ENCODE measurements at places on chromosomes 7 and 10. TPM values are rescaled to one million over a fixed set of nuclear protein-coding genes. Genes with fewer than 3 reads are reported as not detected.

DNA sequence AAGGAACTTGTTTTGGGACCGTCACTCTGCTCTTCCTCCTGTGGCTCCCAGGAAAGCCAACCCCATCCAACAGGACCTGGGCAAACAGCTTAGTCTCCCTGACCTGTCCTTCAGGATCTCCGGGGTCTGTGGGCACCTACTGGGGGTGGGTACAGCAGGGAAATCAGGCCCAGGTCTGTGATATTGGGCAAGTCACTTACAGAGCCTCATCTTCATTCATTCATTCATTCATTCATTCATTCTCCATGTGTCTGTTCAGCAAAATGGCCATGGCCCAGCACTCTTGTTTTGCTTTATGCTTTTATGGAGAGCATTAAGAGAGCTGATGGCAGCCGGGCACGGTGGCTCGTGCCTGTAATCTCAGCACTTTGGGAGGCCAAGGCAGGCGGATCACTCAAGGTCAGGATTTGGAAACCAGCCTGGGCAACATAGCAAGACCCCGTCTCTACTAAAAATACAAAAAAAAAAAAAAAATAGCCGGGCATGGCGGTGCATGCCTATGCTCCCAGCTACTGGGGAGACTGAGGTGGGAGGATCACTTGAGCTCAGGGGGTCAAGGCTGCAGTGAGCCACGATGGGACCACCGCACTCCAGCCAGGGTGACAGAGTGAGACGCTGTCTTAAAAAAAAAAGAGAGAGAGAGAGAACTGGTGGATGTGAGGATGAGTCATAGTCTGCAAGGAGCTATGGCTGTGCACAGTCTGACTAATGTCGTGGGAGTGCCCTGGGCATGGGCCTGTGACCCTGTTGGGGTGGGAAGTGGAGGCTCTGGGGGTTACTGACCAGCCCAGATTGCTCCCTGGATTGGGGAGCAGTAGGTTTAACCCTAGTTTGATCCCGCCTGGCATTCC lies 54.3 kb downstream of the CLIP2 start:
- peak; percentile 50 for DNase-seq

COL13A1 gene
- 6.0 TPM for total RNA-seq

DNA sequence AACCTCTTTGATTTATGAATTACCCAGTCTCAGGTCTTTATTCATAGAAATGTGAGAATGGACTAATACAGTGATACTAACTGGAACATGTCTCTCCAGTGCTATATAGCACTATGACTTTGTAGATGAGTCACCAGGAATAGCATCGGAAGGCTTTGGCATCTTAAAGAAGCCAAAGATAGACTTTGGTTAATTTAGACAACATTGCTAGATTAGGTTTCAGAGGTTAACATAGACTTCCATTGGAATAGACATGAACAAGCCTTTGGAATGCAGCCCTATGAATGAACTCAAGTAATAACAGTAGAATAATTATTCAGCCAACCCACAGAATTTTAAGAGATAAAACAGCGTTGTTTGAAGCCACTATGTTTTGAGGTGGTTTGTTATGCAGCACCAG lies 169.2 kb downstream of the HGF start:
- no peak for DNase-seq

DNA sequence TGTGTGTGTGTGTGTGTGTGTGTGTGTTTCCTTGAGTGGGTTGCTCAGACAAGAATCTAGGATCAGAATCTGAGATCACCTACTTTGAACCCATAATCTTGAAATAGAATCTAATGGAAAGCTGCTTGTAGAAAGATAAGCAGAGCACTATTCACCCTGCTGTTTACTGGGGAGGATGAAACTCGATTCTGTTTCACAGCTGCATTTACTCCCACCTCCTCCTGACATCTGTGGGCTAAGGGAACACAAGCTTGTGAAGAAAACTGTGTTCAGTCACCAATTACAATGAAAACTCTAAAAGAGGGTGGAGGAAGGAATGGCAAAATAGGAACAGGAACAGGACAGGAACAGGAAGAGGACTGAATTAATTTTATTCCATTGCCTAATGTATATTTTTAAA lies 269.5 kb downstream of the TSPAN12 start:
- no peak for DNase-seq

TWNK gene
- 5.2 TPM for total RNA-seq

GRCh38 chr7:2399848-2400587 lies 3.4 kb upstream of the CHST12 start:
- peak; percentile 60 for DNase-seq

DNA sequence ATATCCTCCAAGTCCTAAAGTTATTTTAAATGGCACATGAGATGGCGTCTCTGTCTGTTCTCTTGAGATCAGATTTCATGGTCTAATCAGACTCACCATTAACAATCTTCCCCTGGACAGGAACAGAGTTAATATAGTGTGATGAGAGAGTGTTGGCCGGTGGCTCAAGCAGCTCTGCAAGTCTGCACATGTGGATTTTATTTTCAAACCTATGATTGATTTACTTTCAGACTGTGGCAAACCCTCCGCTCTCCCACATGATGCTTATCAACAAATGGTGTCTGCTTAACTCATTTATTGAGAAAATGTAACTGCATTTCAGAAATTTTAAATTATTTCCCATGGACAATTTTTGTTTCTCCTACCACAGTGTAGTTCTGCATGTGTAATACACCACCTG lies 46.5 kb upstream of the HGF start:
- DNase-seq = no peak

DNA sequence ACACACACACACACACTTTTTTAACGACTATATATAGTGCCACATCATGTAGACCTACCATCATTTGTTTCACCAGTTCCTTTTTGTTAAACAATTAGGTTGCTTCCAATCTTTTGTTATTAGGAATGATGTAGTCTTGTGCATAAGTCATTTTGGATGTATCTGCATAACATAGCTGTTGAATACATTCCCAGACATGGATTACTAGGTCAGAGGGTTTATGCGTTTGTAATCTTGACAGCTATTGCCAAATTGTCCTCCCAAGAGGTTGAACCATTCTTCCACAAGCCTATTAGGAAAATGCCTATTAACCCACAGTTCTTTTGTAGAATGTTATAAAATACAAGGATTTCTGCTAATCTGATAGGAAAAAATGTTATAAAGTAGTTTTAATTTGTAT lies 87.3 kb downstream of the PALS2 start:
- no peak for DNase-seq

SPDYE6 gene
- not detected for total RNA-seq

- DNase-seq = no peak
Observed at GRCh38 chr7:121940918-121941317, 68.0 kb downstream of the PTPRZ1 start.

DNA sequence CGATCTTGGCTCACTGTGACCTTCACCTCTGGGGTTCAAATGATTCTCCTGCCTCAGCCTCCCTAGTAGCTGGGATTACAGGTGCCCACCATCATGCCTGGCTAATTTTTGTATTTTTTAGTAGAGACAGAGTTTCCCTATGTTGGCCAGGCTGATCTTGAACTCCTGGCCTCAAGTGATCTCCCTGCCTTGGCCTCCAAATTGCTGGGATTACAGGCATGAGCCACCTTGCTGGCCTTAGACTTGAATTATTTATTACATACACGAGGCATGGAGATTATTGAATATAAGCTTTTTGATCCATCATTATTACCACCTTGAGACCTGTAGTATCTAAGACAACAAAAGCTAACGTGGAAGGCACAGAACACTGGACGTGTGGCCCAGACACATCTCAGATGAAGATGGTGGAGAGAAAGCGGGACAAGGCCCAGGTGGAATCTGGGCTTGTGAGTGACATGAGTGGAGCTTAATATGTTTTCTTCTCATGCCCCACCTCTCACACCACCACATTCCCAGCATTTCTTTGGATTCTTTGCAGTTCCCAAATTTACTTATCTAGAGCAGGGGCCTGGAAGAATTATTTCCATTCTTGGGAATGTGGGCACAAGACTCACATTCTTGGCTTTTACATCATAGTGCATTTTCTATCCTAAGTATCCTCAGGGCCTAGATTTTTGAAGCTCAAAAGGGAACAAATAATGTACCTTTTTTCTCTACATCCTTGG lies 76.6 kb downstream of the SUGCT start:
- no peak for DNase-seq

DNA sequence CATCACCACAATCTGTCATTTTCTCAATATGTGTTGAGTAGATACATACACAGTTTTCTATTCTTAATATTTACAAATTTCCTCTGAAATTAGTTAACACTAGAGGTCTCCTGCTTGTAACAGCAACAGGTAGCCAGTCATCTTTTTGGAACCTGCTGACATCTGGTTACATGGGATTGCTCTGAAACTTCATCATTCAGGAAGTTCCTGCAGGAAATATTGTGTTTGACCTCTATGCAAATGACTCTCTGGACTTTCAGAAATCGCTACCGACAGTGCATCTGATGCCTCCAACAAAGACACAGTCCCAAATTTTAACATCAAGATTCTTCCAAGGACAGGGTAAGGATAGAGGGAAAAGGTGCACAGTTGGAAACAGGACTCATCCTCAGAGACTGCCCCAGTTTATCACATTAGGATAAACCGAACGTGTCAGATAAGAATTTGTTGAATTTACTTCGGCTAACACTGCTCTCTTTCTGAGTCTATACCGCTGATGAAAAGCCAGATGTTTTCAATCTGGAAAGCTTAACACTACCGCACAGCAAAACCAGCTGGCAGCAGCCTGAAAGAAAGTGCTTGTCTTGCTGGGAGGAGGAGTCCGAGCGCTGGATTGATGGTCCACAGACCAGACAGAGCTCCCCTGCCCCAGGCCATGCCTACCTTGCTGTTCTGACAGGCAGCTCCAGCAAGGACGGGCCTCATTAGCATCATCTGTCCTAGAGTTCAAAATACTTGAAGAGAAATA lies 633.4 kb downstream of the PARD3 start:
- DNase-seq = no peak

- DNase-seq = no peak
Observed at GRCh38 chr7:134028853-134029252, 98.3 kb upstream of the LRGUK start.

- DNase-seq = no peak
Observed at GRCh38 chr10:126843299-126843934, 61.8 kb upstream of the DOCK1 start.

DNA sequence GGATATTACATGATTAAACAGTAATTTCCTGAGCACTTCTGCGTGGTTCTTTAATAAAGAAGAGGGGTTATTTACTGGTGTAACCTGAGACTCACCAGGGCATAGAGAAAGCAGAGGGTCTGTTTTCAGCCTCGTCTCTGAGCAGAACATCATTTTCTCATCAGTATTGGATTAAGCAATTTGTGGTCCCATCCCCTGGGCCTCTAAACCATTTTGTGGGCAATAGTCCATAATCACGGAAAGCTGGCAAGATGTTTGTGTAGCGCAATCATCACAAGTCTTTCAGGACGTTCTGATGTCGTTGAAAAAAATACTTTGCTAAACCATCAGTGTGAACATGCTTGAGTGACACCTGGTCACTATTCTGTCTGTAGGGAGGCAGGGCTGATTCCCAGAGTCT lies 37.1 kb upstream of the SEC61G start:
- DNase-seq = no peak

DNA sequence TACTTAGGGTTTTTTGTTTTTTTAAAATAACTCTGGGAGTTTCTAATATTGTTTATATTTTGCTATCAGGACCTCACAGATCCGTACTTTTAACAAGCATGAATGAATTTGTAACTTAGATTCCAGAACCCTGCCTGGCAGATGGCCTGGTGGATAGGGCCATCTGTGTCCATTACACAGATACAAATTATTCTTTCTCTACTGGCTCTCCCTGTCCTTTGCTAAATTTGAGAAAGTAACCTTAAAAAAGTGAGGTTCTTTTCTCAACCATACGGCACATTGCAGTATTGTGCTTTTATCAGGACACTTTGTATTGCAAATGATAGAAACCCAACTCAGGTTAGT lies 26.6 kb downstream of the LCOR start:
- no peak for DNase-seq

- DNase-seq = no peak
Observed at GRCh38 chr10:91257310-91257709, 36.8 kb downstream of the PCGF5 start.

OPN1SW gene
- not detected for total RNA-seq

TMEM270 gene
- not detected for total RNA-seq

GRCh38 chr10:53023411-53023810 lies 250.8 kb upstream of the MBL2 start:
- no peak for DNase-seq

DNA sequence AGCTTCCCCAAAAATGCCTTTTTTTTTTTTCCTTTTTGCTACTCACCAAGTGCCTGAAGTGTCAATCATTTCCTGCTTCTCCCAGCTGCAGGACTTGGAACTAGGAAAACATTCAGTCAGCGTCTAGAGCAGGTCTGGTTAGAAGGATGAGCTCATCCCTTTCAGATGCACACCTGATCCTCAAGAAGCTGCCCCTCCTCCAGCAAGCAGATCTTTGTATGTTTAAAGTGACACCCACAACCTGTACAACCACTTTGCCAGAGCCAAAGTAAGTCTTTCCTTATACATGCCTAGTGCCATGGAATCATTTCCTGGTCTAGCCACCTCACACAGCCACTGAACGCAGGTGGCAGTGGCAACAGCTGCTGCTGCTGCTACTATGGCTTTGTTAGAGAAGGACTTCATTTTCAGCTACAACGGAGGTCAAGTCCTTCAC lies 10.4 kb upstream of the USP54 start:
- no peak for DNase-seq

DNA sequence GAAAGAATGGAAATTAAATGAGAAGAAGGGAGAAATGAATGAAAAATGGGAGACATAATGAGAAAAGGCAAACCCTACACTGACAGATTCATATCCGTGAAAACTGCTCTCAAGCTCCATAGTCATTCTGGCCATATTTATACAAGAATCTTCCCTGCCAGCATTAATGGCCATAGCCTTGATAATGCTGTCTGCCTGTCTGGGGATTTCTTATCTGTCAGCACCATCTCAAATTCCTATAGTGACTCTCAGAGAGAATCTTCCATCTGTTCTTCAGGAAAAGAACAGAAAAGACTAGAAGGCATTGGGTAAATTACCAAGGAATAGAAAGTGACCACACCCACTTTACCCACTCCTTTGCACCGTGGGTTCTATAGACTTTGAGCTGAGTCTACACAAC lies 295.9 kb downstream of the PLXNA4 start:
- DNase-seq = no peak

DNA sequence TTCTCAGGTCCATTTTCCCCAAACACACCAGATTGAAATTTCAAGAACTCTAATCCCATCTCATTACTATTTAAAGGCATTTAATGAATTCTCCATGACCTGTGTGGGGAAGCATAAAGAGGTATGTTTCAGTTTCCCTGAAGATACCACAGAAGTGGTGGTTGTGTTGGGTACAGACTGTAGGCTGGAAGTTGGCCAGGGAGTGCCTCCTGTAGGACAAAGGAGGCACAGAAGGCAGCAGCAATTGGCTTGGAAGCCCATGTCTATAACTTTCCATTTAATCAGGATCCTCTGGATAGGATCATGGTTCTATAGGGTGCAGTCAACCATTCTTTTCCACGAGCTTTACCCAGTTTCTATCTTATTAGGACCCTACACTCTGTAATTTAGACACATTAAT lies 8.6 kb upstream of the BET1 start:
- no peak for DNase-seq

Data from epithelial cell of proximal tubule (primary cell).